Cardiac fibroblast (primary cell): ENCODE measurements at places on chromosomes 2 and 18.

DNA sequence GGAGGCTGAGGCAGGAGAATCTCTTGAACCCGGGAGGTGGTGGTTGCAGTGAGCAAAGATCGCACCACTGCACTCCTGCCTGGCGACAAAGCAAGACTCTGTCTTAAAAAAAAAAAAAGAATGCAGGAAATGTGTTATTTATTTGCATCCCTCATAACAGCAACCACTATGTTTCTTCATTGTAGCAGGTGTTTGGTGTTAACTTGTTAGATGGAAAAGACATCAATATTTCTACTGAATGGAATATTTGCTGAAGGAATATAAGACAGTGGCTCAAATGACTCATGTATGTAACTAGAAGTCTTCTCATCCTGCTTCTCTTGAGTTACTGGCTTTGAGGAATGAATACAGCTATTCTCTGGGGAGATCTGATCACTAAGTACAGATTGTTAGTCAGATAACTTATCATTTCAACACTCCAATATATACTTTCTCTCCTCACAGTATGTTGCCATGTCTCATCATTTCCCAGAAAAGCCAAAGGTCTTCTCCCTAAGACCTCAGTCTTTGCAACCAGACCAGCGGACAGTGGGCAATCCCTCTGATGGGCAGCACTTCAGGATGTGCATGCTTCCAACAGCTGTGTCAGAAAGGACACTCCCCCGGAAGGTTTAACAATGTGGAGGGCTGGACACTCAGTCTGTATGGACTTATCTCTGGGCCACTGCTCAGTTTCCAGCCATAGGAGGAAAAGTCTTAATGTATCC lies 104.4 kb upstream of the STK17B start:
- no peak for DNase-seq

DNA sequence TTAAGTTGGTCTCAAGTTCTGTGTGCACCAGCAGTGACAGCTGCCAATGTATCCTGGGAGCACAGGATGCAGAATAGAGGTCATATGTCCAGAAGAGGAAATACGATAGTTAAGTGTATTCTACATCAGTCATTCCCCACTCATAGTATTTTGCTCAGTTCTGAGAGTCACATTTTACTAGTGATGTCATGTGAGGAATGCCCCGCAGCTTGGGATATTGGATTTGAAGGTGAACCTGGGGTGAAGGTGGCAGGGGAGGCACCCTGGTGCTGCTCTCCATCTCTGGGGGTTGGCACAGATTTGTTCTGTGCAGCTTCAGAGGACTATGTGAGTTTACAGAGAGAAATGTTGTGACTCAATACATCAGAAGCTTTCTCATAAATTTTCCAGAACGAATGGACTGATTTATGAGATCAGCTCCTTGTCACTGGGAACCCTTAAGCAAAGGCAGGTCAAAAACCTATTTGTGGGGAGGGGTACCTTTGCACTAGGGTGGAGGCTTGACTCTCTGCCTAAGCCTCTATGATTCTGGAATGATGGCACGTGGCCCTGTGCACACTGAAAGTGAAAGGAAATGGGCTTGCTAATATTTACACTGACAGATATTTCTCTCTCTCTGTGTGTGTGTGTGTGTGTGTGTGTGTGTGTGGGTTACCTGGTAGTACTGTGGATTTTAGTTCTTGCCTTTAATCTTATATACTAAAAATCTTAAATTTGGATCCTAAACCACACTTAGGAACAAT lies 95.9 kb downstream of the NEB start:
- peak; percentile 5 for DNase-seq

- no peak for DNase-seq
Measured at GRCh38 chr2:225017713-225018112, 24.6 kb downstream of the DOCK10 start.

GRCh38 chr2:213166109-213166508 lies 14.7 kb upstream of the IKZF2 start:
- DNase-seq = no peak

GRCh38 chr2:195601361-195601760 lies 55.7 kb upstream of the SLC39A10 start:
- no peak for DNase-seq

GRCh38 chr18:27863780-27864430 lies 313.0 kb downstream of the CDH2 start:
- DNase-seq = no peak

DNA sequence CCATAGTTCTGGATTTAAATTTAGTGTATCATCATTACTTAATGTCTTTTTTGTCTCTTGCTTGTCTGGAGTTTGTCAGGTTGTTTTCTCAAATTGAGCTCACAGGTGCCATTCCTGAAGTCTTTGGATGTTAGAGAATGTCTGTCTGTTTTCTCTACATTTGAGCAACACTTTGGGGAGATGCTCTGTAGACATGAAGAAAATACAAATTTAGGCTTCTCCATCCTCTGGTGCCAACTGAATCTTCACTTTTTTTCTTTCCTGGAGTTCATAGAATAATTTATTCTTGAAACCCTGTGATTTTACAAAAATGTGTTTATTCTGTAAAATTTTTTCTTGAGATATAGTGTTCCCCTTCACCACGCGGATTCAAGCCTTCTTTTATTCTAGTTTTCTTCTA lies 256.4 kb upstream of the HDAC4 start:
- no peak for DNase-seq

- DNase-seq = no peak
Measured at GRCh38 chr2:224312741-224313140, 89.2 kb downstream of the FAM124B start.
